ENCODE measurements at places on chromosomes 13 and 19. TPM values are rescaled to one million over a fixed set of nuclear protein-coding genes. Genes with fewer than 3 reads are reported as not detected.

Gene EPSTI1
- 48.8 TPM for total RNA-seq

Gene ELSPBP1
- not detected for total RNA-seq

Gene ZSCAN5A
- 8.4 TPM for total RNA-seq

Gene RXFP2
- not detected for total RNA-seq

DNA sequence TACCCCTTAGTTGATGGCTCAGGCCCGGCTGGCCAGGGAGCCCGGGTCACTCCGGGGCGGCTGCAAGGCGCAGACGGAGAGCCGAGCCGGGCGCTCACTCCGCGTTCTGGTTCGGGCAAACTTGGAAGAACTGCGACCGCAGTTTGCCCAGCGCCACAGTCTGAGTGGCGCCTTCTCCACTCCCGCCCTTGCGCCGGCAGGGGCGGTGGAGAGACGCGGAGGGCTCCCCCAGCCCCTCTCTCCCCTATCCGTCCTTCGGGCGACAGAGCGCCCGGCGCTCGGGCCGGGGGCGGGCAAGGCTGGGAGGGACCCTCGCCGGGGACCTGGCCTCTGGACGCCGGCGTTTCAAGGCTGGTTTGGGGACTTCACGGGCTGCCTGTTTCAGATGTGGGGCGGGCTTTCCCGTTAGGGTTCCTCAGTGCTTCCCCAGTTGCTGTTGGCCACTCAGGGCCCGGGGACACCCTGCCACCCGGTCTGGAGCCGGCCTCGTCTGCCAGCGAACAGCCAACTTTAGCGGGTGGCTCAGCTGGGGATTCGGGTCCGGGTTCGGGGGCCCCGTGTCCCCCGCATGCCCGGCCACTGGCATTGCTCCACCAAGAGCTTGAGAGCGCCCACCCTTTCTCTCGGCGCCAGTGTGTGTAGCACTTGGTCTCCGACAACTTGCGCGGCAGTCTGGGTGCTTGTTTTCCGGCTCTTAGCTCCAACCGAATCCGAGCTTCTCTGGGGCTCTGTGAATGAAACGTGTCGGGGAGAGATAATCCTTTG is 1.5 kb downstream of the GPC6 start:
- DNase-seq: no peak

DNA sequence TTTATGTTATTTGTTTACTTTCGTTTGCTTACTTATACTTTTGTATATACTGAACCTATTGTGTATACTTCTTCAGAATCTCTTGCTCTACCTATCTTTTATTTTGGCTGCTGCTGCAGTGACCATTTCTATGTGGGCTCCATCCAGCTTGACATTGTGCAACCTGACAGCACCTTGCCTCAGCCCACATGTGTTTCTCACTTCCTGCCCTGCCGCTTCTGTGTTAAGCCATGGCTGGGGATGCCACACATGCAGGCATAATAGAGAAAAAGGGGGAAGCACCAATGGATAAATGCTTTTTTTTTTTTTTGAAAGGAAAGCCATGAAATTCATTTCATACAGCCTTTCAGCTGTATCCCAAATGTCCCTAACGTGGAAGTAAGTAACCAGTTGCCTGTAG is 147.6 kb downstream of the RBM26 start:
- DNase-seq: peak; percentile 5

GRCh38 chr13:75345193-75345592 is 136.8 kb downstream of the TBC1D4 start:
- no peak for DNase-seq

GRCh38 chr13:41061914-41062837 is 867 bp downstream of the WBP4 start:
- no peak for DNase-seq

GRCh38 chr19:14379294-14380065 is 1.8 kb upstream of the ADGRE5 start:
- DNase-seq: no peak

DNA sequence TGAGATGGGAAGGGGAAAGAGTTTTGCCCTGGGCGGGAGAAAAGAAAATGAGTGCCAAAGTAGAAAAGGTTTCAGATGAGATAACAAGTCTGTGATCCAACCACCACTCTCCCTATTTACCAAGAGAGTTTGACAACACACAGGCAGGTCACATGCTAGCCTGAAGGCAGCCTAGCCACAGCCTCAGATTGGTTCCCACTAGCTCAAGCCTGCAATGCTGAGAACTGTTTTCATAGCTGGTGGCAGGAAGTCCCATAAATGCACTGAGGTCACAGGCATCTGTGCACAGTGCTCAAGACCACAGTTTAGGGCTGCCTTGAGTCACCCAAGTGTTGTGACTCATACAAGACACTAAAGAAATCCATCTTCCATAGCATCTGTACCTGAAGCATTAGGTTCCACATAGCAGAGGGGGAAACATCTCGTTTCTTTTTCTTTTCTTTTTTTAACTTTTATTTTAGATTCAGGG is 18.5 kb upstream of the POP4 start:
- DNase-seq: peak; percentile 82

- no peak for DNase-seq
Measured at GRCh38 chr19:13652810-13653590, 111.3 kb upstream of the MRI1 start.

DNA sequence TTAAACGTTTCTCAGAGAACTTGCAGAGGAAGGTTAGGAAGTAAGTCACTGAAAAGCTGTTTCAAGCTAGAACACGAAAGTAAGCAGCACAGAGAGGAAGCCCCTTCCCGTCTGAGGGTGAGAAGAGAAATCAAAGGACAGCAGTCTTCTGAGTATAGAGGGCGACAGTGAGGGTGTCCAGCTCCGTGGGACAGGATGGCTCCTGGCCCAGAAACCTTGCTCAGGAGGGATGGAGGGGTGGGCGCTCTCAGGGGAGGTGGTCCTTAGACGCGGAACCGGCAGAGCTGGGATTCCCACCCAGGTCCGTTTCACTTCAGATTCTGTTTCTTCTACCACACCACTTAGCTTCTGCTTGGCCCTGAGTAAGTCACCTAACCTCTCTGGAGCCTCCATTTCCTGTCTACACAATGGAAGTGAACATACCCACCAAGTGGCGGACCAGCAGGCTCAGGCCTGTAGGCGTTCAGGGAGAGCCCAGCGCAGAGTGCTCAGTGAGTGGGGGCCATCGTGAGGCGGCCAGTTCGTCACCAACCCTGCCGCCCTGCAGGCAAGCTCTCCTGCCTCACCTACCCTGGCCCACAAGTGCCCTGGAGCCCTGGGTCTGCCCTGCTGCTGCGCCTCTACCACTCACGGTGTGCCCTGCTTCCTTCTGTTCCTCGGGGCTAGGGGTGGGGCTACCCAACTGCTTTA is 5.5 kb upstream of the RSPH6A start:
- DNase-seq: no peak

- DNase-seq: no peak
Measured at GRCh38 chr19:34317311-34317927, 47.6 kb upstream of the GPI start.

GRCh38 chr13:27967203-27967735 is 1.8 kb downstream of the CDX2 start:
- no peak for DNase-seq

DNA sequence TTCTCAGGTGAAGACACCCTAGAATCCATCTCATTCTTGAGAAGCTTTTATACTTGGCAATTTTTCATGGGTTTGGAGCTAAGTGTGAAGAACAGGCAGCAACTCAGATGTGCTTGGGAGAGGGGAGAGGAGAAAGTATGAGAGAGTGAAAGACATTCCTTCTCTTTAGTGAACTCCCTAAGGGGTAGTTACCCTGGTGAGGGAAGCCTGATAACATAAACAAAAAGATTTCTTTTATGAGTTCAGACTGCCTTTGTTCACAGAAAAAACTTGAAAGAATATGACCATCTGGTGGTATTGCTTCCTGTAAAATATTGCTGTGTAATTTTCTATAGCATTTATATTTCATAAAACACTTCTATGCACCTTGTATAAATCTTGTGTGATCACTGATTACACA is at the start of gene STOML3:
Gene STOML3 (minus strand): TSS at position 139 of the 400 bp plus-strand sequence. CDS start 110 bp downstream, at position 29.
- DNase-seq: no peak

DNA sequence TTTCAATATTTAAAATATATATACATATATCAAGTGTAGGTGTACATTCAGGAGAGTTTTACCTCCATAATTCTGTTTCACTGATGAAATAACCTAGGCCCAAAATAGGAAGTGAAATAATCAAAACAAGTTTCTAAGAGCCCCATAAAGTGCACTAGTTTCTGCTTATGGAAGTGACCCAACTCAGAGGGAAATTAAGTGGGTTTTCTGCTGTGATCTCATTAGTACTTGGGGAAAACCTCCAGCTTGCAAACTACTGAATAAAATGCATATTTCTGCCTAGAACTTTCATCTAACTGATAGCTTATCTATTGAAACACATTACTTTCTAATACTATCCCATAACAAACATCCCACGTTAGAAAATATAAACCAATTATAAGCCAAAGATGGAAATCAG is 45.4 kb upstream of the MIR17HG start:
- DNase-seq: no peak

GRCh38 chr19:5290336-5291262 is 50.0 kb downstream of the PTPRS start:
- no peak for DNase-seq

DNA sequence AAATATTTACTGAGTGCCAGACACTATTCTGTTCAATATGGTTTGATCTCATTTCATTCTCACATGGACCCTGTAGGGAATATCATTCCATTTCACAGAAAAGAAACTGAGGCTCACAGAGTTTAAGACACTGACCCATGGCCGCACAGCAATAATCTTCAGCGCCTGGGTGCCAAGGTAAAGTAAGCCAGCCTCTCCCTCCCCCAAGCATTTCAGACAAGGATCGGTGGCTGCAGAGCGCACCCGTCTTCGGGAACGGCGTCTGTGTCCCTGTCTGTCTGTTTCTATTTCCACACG is 4.3 kb upstream of the PDE4A start:
- DNase-seq: no peak

DNA sequence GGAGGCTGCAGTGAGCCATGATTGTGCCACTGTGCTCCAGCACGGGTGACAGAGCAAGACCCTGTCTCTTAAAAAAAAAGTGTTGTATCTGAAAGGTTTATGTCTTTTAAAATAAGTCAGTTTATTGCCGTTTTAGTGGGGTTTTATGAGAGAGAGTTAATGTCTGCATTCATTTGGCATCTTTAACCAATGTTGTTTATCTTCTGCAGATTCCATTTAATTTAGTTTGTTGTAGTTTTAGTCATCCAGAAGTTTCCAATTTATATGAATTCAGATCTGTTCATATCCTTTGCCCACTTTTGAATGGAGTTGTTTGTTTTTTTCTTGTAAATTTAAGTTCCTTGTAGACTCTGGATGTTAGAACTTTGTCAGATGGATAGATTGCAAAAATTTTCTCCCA is 36.7 kb upstream of the LPAR6 start:
- no peak for DNase-seq

DNA sequence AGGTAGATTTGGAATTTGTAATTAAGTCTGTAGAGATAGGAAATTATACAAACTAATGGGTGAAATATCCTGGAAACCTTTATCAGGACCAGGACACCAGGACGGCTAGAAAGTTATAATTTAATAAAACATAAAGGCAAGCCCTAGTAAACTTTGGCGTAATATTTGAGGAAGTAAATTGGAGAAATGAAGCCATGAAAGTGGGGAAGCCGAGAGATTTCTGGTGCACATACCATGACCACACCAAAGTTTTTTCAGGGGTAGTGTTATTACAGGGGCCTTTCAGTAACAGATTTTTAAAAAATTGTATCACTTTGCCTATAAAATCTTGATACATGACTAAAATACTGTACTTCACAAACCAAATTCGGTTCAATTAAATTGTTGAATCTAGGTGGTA is 54.7 kb upstream of the URAD start:
- no peak for DNase-seq

- DNase-seq: no peak
Measured at GRCh38 chr13:74077792-74078191, 56.4 kb downstream of the KLF12 start.

DNA sequence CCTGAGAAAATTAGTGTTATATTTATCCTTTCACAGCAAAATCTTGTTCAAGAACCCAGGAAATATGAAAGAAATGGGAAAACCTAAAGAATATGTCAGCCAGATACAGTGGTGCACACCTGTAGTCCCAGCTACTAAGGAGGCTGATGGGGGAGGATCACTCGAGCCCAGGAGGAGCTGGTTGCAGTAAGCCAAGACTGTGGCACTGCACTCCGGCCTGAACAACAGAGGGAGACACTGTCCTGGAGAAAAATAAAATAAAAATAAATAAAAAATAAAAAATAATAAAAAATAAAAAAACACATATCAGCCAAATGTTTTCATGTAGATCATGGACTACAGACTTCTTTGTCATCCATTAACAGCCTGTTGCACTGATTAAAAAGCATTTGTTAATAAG is 244.8 kb upstream of the KLHL1 start:
- no peak for DNase-seq

GRCh38 chr13:24861617-24862362 is 97.8 kb downstream of the RNF17 start:
- DNase-seq: no peak

DNA sequence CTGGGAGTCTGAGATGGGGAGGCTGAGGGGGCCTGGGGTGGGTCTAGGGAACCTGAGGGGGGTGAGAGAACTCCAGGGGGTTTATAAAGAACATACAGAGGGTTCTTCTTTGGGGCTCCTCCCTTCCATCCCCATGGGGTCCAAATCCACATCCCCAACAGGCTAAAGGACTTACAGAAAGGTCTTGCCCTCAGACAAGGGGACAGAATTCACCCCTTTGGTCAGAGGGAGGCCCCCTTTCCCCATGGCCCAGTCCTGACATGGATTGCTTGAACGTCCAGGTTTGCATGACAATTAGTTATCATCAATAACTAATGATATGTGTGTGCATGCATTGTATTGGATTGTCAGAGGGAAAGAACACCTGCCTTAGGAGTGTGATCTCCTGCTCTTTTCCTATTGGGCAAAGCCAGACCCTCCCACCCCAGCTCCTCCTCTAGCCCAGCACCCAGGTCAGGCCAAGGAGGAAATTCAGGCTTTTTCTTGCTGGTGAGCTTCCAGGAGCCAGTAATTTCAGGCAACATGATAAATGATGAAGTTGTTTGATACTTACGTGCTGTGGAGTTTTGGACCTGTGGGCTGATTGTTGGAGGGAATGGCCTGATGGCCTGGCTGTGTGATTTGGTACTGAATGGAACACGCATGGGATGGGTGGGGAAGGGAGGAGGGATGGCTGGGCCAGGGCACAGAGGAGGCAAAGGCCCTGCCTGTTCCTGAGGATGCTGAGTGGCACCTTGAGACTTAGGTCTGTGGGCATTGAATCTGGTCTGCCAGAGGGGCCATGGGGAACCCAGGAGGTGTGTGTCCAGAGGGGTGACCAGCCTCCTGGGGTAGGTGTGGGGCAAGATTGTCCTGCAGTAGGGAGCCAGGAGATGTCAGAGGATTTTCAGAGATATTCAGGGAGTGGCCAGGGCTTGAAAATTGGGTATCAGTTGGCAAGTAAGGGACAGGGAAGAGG is 1.1 kb downstream of the KLHL26 start:
- no peak for DNase-seq

Measured in activated T-cell treated with anti-CD3 and anti-CD28 coated beads, Interleukin-2, amount 50 U/mL, for 72 hours (primary cell).